ENCODE measurements at places on chromosomes 7 and 10.

- DNase-seq = no peak
Measured at GRCh38 chr10:34558093-34558583, 257.0 kb downstream of the PARD3 start.

- DNase-seq = no peak
Measured at GRCh38 chr10:100887761-100888296, 24.9 kb upstream of the SLF2 start.

GRCh38 chr7:12737373-12737772 is 49.9 kb downstream of the ARL4A start:
- DNase-seq = no peak

DNA sequence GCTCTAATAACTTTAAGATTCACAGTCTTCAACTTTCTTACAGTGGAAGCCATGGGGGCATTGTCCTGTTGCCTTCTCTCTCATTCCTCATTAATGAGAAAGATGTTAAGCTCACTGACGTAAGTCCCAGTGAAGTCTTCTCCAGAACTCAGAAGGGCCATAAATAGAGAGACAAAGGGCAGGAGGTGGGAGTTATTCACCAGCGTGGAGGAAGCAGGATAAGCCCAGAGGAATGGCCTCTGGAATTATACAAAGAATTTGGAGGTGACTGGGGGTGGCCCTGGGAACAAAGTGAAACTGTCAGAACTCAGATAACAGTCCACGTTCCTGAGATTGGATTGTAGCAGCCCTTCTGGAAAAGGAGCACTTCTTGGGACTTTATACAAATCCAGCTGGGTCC is 52.4 kb downstream of the SORBS1 start:
- no peak for DNase-seq

All from HT1080 (cell line).